ENCODE measurements at places on chromosomes 4 and X. TPM values are rescaled to one million over a fixed set of nuclear protein-coding genes. Genes with fewer than 3 reads are reported as not detected.

Gene S100G
- not detected for polyA plus RNA-seq

Gene CRMP1
- 69.3 TPM for polyA plus RNA-seq

Gene PPEF1
- 1.1 TPM for polyA plus RNA-seq

Gene CFAP299
- 1.00 TPM for polyA plus RNA-seq

Data from left kidney (tissue), 8 donors.